ENCODE measurements at places on chromosomes 16 and 17.

GRCh38 chr16:75218256-75219076, at the start of gene CTRB1:
CTRB1 (plus strand) TSS chr16:75218988; CDS start chr16:75219008, 20 bp downstream.
- no peak for DNase-seq

DNA sequence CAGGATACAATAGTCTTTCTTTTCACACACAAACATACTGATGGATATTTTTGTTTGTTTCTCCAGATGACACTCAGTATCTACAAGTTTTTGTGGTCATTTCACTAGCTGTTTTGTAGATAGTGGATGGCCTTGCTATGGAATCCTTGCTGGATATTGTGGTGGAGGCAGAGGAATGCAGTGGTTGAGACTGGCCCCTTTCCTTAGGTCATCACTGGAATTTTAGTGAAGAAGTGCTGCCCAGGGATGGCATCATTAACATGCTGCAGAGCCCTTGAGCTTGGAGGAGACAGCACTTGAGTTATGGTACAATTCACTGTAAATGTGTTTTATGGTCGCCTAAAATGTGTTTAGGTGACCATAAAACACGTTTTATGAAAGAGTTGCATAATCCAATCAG, 455.9 kb upstream of the HSBP1 start:
- no peak for DNase-seq

DNA sequence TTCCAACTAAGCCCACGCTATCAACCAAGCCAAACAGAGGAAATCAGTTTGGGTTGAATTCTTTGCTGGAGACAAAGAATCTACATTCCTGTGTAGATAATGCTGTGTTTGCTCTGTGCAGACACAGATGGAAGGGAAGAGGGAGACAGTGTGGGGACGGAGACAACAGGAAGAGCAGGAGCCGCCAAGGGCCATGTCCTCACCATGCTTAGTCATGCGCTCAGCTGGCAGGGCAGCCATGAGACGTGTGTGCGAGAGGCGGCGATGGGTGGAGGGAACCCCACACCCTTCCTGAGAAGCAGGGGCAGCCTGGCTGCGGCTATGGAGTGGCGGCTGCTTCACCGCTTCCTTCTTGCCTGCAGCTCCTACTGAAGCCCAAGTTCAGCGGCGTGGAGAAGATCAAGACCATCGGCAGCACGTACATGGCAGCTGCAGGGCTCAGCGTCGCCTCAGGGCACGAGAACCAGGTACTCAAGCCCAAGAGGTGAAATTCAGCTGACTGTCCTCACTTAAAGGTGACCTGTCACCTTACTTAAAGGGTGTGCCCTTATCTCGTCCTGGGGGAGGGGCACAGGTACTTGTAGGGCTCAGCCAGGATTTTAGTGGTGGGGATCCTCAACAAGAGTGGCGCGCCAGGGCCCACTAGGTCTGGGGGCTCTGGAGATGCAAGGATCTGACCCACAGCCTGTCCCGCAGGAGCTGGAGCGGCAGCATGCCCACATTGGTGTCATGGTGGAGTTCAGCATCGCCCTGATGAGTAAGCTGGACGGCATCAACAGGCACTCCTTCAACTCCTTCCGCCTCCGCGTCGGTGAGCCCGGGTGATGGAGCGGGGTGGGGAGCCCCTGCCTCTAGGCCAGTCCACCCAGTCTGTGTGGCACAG, 47.5 kb downstream of the ADCY7 start:
- peak; percentile 93 for DNase-seq

DNA sequence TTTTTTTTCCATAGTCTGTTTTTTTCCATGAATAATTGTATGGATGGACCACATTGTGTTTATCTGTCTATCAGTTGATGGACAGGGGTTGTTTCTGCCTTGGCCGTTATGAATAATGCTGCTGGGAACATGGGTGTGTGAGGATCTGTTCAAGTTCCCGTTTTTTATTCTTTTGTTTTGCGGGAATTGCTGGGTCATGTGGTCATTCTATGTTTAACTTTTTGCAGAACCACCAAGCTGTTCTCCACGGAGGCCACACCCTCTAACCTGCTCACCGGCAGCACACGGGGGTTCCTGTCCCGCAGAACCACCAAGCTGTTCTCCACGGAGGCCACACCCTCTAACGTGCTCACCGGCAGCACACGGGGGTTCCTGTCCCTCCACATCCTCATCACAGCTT, 5.9 kb upstream of the MSLN start:
- peak; percentile 59 for DNase-seq

GRCh38 chr16:19029980-19030379, 37.4 kb upstream of the COQ7 start:
- no peak for DNase-seq

- DNase-seq = no peak
These were observed 30.4 kb downstream of the ABCC1 start for GRCh38 chr16:15979801-15980200.

DNA sequence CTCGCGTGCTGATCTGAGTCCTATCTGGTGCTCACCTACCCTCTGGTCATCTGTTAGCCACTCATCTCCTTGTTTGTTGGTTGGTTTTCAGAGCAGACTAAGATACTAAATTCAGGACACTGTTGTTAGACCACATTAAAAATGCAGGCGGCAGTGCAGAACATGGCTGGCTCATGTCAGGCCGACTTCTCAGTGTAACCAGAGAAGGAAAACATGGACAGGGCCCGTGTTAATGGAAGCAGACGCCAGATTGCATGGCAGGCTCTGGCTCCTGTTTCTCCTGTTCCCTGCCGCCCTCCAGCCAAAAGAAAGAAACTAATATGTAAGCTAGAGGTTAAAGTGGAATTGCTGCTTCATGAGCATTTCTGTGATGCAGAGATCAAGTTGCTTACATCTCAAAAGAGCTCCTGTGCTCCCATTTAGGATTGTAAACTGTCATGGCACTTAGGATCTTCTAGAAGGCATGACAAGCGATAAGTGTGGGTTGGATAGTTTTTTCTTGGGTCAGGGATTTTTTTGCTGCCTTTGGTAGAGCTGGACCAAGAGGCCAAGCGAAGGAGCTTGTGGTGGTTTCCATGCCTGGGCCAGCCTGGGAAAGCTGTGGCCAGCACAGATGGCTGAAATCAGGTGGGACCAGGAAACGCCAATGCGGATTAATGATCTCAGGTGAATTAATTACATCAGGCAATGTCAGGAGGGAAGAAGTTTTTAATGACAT, 56.1 kb downstream of the YPEL2 start:
- DNase-seq = no peak

- DNase-seq = no peak
These were observed 21.6 kb upstream of the SSTR5 start for GRCh38 chr16:1050921-1051320.
